ENCODE measurements at places on chromosomes 12 and 14.

DNA sequence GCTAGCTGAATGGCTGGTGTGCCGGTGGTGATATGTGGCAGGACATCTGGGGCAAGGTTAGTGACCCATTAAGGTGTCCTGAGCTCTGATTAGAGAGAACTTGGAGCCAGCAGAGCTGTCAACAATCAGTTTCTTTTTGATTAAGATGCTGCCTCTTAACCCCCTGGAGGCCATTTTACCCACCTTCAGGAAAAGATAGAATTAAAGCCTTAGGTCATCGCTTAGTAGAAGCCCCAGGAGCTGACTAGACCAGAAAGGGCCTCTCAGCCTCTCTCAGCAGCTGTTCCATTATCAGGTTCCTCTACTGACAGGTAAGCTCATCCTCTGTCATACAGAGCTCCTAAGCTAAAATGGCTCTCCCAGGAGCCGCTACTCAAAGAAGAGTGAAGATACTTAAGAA lies 339.0 kb downstream of the FUT8 start:
- no peak for DNase-seq

- no peak for DNase-seq
Observed at GRCh38 chr14:35068238-35069012, 22.4 kb downstream of the FAM177A1 start.

DNA sequence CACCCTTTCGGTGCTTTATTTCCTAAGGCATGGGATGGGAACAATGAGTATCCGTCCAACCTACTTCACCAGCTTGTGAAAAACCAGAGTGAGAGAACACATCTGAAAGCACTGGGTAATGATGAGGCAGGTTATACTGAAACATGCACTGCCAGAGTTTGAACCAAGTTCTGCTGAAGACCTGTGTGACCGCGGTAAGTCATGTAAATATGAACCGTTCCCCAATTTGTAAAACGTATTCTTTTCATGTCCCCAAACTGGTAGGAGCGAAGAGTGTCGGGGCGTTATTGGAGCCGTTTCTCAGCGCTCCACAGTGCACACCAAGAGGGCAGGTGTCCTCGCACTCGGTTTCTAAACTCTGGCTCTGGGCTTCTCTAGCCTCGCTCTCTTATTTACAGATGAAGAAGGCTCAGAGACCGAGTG lies 788 bp upstream of the NGDN start:
- no peak for DNase-seq

DNA sequence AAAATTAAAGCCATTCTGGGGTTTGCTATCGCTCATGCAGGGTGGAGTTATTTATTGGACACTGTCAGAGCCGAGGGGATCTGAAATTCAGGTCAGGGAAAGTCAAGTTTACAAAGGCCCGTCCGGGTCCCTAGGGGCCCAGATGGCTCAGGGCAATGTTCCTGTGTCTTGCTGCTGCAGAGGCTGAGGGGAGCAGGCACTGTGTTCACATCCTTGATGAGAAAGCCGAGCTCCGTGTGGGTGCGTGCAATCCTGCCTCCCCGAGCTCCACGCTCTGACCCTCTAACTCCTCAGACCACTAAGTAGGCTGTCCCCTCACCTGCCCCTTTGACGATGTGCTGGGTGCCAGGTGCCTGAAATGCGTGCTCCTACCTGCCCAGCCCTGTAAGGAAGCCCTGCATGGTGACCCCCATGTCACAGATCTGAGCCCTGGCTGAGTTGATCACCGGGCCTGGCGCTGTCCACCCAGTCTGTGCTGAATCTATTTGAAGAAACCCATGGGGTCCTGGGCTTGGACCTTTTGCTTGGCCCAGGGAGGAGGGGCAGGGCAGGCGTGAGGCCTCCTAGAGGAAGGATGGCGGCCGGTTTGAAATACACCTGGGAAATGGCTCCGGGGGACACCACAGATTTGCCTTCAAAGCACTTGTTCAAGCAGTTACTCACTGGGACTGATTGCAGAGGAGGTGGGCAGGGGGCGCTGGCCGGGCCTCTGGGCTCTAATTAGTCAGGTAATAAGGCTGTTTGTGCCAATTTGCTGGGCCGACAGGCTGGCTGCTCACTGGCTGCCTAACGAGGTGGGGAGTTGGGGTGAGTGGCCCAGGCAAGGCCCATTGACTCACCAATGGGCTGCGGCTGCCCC lies 204.3 kb downstream of the KIF26A start:
- DNase-seq = no peak

GRCh38 chr12:10618338-10618987 lies 5.1 kb upstream of the MAGOHB start:
- no peak for DNase-seq

DNA sequence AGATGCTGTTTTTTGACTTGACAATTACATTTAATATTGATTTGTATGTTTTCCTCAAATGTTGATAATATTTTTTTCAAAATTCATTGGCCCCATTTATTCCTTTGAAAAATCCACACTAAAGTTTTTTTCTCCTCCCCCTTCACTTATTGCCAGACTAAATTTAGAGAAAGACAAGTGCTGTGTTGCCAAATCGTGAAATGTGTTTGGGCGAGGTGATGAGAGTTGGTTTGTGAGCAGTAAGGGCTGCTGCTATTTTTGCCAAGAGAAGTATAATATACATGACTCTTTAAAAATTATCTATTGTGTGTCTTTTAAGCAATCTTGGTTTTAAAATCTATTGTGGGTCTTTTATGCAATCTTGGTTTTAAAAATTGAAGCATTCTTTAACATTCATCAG lies 188.9 kb downstream of the PPFIA2 start:
- no peak for DNase-seq

DNA sequence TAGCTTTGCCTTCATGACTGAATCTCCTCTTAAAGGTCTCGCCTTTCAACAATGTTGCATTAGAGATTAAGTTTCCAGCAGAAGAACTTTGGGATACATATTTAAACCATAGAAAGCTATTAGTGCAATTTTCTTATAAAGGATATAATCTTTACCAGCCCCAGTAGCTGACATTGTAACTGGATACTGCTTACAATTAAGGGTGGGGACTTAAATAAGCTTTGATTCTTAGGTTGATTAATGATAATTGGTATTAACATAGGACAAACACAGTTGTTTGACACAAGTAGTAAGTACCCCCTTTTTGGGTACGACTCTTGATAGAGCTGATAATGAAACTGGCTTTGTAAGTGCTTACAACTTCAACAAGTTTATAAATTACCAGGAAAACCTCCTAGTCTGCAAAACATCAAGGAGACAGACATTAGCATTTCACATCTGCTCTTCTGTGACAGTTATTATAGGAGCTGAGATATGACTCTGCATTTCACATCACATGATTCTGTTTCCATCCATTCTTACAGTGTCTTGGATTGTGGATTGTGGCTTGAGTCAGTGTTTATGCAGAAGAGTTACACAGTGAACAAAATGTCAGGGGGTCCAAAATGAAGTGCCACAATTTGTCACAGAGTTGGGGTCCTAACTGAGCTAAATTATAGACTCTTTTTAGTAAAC lies 249.1 kb upstream of the E2F7 start:
- no peak for DNase-seq

GRCh38 chr14:24632336-24632735 lies 1.7 kb downstream of the GZMB start:
- DNase-seq = no peak

DNA sequence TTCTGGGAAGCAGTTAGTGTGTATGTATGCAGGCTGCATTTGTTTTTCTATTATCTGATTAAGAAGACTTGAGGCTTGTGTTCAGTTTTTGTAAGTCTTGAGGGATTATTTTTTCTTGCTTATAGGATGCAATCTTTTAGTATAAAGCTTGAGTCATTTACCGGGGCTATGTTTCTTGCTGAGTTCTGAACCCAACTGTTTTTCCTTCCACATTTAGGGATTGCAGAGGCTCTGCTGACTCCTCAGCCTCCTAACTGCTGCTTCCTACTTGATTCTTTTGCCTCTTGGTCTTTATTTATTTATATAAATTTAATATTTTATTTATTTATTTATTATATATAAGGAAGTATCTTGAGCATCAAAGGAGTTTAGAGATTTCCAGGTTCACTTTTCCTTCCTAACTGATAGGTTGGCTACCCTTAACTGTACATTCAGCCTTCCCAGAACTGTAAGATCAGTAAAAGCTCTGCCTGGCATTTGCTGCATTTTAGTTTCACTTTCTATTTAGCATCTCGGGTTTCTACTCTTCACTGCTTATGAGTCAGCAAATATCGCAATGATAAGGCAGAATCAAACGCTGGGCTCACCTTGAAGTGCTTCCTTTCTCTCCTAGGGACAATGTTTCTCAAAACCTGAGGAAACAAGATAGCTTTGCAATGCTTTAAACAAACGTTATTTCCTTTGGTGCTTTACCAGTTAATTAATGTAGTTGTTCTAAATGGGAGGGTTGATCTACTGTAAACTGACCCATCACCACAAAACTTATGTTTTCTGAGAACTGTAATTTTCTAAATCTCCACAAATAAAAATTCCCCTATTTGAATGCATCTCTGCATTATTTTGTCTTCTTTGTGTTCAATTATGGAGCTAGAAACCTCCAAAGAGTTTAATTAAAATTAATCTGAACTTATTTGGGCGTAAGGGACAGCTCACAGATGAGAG lies 1183.7 kb upstream of the TMEM132C start:
- peak; percentile 78 for DNase-seq

Data from hematopoietic multipotent progenitor cell treated with erythropoietin and hydrocortisone succinate and interleukin-3 and kit ligand, for 15 days (in vitro differentiated cells).